ENCODE measurements at places on chromosomes 5 and 9. TPM values are rescaled to one million over a fixed set of nuclear protein-coding genes. Genes with fewer than 3 reads are reported as not detected.

ADCY2 gene
- total RNA-seq, result not detected

ZNF454 gene
- not detected for total RNA-seq

GRCh38 chr5:1318659-1319251, 23.9 kb upstream of the TERT start:
- DNase-seq, result no peak

DNA sequence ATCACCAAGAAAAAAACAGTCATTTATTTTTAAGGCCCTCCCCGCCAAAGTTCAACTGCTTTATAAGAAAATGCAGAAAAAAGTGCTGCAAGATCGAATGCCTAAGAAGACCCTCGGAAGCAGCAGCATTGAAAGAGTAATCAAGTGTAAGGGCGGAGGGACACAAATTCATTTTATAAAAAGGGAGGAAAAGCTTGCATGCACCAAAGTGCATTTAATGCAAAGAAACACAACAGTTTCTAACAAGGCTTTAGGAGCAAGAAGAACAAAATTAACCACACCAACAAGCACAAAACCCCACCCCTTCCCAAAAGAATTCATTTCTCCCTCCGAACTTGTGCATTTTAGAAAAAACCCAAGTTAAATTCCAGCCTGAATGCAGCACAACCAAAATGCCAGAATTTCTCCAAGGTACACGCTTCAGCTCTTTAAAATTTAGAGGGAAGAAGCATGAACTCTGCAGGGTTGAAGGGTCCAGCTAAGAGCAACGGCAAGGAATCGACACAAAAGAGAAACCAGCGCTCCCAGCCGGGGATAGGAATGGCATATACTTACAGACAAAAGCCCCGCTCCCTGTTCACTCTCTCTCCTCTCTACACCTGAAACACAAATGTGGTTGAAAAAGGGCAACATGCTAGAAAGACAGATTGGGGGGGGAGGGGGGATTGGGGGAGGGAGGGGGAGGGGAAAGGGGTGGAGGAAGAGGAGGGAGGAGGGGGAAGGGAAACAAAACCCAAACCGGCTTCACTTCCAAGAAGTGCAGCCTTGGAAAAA, at the start of gene NREP:
NREP (minus strand) TSS at position 614 of the 774 bp plus-strand sequence. CDS start 1,422 bp downstream, outside the sequence.
- DNase-seq, result peak; percentile 51

DNA sequence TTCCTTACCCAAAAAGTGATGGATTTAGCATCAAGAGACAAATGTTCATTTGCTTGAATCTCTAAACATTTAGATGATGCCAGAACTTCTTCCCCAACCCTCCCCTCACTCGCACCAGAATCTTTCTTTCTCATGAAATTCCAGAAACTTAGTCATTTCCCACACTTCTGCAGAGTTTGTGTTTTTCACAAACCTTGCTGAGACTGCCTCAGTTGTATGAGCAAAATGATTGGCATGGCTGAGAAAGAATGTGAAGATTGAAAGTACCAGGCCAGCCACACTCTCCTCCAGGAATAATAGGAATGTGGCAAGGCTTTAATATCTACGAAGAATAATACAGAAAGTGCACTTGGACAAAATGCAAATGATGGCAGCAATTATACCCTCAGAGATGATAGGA, 428.3 kb upstream of the CDH6 start:
- DNase-seq, result no peak

DNA sequence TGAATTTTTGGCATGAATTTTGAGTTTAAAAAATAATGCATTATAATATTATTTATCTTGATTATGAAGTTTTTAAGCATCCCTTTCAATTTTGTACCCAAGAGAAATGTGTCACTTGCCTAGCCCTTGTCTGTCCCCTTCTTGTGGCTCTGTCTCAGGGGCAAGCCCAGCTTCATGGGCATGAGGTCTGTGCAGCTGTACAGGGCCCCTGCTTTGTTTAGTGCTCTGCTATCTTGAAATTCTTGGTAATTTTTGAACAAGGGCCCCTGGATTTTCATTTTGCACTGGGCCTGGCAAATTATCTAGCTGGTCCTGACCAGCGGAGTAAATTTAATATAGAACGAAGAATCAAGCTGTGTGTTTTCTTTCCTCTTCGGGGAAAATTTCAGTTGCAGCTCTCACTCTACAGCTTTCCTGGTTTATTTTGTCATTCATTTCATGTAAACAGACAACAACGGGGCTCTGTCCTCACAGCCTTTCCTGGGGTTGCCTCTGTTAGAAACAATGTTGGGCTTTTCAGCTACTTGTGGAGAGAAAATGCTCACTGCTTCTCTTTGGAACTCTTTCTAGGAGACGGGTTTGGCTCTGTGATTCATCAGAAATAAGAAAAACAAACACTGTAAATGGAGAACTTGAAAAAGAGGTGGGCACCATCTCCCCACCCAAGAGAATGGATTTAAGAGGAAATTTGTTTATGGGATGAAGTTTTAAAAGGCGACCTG, 41.1 kb downstream of the LIX1 start:
- no peak for DNase-seq

Measured in activated CD8-positive, alpha-beta memory T cell treated with anti-CD3 and anti-CD28 coated beads, Interleukin-2, amount 10 ng/mL, durations not matched to agents 7 days and 5 days (primary cell).